Stimulated activated CD8-positive, alpha-beta memory T cell treated with anti-CD3 and anti-CD28 coated beads, Interleukin-4, amount 100 ng/mL, for 1 hour (primary cell): ENCODE measurements at places on chromosomes 6 and 20.

DNA sequence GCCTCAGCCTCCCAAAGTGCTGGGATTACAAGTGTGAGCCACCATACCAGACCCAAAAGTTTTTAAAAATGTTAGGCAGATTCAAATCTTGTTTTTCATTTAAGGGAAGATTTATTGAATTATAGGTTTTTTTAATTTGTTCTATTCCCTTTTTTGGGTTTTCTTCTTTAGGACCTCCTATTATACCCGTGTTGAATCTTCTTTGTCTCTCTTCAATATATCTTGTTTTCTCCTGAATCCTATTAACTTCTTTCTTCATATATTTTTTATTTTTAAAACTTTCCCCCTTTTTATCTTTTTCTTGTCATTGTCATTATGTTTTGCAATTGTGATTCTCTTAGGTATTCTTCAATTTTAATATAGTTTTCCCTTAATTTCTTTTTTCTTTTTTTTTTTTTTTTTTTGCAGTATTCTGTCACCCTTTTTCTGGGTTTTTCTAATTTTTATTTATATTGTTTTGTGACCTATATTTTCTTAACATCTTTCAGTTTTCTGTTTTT is 45.9 kb upstream of the NOP56 start:
- DNase-seq: no peak

- DNase-seq: no peak
Observed at GRCh38 chr6:53532942-53533341, 12.0 kb downstream of the GCLC start.

DNA sequence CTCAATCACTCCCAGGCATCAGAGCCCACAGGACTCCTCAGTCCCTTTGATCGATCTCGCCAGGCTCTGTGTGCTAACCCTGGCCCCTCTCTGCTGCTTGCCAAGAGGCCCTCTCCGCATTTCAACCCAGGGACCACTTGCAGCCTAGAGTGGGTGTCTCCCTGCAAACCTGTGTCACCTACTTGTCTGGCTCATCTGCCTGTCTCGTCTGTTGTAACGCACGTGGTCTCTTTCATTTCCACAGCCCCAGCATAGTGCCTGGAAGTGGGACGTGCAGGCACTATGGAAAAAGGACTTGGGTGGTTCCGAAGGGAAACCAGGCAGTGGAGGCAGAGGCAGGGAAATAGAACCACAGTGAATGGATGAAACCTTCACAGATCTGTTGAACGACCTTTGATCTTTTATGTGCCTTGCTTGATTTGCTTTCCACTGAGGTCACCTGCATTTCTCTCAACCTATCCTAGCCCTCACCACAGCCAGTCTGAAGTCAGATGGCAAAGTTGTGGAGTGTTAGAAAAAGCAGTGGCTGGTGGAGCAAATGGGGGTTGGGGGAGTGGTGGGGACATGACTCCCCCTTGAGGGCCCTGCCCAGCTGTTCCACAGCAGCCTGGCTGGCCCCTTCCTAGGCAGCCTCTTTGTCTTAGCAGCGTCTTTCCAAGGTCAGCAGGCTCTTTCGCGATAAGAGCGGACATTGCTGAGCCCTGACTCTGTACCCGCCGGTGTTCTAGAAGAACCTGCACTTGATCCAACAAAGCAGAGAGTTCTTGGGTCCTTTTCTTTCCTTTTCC is 55.8 kb upstream of the TAGAP start:
- DNase-seq: no peak

GRCh38 chr6:11231564-11232192 is 790 bp downstream of the NEDD9 start:
- DNase-seq: no peak

GRCh38 chr6:26025047-26025893 is 62.0 kb upstream of the HFE start:
- no peak for DNase-seq

DNA sequence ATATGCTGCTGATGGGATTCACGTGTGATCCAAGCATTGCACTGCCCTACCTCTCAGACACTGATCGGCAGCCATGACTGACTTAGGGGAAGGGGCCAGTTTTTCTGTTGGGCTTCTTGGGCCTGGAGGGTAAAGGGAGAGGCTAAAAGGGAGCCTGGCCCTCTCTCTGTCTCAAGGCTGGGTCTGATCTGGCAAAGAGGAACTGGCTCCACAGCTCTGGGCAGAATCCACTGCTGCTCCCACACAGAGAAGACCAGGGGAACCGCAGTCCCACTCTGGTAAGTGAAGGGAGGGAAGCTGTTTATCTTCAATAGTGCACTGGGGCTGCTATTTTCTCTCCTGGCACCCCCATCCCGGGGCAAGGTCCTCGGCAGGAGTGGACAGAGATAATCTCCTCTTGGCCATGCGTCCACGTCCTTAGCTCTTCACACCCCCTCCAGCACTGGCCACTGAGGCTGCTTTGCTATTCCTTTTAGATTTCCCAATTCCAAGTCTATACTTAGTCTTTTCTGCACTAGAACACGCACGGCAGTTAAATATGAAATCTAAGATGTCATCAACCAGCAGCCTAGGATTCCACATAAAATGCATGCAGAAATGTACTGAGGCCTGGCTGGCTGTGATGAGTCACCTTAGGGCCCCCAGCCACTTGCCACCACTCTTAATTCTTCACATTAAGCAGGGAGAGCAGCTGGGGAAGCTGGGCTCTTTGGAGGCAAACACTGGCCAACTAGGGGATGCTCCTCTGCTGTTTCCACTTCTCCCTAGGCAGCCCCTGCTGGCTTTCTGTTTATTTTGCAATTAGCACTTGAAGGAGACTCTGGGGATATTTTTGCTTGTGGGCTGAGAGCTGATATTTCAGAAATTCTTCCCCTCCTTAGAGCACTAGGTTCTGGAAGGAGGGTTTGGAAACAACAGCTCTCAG is 87.8 kb upstream of the ARMC2 start:
- no peak for DNase-seq

GRCh38 chr6:56708810-56709597 is 66.3 kb upstream of the DST start:
- DNase-seq: no peak

DNA sequence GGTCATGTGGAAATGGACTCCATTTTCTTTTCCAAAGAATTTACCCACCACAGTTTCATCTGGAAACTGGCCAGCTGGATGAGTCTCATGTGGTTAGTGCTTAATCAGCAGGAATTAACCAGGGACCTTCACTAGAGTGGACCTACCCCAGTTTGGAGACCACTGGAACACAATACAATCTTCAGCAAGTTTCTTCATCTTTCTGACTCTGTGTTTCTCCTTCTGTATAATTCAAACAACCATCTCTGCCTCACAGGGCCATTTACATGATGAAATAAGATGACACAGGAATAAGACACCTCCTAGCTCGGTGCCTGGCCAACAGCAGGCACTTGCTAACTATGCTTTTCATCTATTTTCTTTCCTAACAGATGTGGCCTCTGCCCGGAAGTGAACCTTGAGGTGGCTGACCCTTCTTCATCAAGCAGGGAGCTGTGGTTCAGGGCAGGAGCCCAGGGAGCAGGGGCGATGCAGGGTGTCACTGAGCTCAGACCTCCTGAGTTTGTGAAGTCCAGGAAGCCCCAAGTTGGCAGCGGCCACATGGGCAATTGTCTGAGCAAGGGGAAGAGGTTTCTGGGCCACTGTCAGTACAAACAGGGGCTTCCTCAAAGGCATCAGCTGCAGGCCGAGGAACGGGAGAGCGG is 98.8 kb downstream of the SOD2 start:
- no peak for DNase-seq

- no peak for DNase-seq
Observed at GRCh38 chr6:50818673-50819072, at the start of gene TFAP2B. TFAP2B (plus strand) TSS chr6:50818871; CDS start chr6:50818892, 21 bp downstream.

- DNase-seq: no peak
Observed at GRCh38 chr20:5030348-5031205, 29.3 kb upstream of the SLC23A2 start.

DNA sequence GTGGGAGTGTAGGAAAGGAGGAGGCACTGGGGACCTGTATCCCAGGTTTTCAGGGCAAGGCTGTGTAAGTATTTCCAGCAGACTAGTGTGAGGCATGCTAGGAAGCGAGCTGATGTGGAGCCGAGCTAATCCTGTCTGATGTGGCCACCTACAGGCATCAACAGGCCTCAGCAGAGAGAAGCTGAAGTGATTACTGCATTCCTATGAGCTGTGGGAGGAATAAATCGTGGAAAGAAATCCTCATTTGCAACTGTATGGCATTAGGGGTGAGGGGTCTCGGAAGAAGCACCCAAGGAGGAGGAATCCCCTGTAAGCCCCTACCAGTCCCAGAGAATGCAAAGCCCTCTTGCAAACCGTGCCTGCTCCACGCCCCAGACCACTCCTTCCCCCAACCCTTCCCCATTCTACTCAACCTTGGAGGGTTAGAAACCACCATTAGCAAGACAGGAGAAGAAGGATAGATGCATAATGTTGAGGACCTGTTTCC is 41.6 kb downstream of the C6orf15 start:
- no peak for DNase-seq

DNA sequence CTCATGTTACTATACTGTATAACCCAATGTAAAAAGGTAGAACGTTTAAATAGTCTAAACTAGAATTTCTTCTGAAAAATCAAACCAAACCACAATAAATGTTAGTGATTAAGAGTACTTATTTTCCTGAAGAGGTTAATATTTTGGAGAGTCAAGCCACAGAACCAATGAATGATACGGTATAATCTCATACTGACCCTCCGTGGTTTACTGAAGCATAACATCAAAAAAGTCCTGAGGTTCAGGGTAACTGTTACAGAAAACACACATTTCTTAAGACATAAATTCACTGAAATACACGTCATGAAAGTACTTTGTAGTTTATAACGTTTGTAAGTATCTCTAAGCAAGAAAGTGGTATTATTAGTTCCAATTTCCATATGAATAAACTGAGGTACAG is 28.9 kb downstream of the ESF1 start:
- no peak for DNase-seq

DNA sequence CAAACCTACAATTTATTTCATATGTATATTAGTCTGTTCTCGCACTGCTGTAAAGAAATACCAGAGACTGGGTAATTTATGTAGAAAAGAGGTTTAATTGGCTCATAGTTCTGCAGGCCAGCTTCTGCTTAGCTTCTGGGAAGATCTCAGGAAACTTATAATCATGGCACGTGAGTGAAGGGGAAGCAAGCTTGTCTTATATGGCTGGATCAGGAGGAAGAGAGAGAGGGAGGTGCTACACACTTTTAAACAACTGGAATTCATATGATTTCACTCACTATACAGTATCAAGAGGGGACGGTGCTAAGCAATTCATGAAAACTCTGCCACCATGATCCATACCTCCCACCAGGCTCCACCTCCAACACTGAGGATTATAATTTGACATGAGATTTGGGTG is 29.9 kb downstream of the PHACTR2 start:
- DNase-seq: no peak

GRCh38 chr20:36645998-36646397 is at the start of gene SLA2:
SLA2 (minus strand) TSS chr20:36646196; CDS start chr20:36641335, 4,861 bp downstream.
- DNase-seq: peak; percentile 32

- DNase-seq: no peak
Observed at GRCh38 chr20:51061418-51062045, 38.6 kb upstream of the KCNG1 start.

DNA sequence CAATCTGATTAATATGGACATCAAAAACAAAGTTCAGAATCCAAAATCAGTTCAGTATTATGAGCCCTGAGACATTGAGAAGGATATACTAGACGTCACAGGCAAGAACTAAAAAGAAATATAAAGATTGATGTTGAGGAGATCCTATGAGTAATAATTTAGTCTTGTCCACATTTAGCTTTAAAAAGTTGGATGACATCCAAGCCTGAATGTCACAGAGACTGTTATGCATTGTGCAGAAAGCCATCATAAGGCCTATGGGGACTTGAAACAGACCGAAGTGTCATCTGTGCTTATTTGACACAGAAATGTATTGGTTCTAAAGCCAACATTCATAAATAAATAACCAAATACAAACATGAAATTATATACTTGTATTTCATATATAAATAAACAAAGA is 581.8 kb upstream of the MMS22L start:
- DNase-seq: no peak

DNA sequence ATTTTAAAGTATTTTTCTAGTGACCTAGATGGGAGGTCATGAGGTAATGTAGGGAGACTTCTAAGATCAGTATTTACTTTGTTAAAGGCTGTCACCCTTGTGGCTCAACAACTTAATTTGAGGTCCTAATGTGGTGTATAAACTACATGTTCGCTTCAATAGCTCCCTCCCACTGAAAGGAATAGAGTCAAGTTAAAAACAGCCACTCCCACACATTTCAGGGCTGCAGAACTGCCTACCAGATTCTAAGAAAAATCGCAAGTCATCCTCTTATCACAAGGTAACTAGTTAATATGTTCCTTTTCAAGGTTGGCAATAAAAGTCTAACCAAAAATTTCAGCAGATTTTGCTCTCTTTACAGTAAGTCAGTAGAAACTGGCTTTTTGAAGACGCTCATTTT is 15.1 kb downstream of the GSTA1 start:
- no peak for DNase-seq

DNA sequence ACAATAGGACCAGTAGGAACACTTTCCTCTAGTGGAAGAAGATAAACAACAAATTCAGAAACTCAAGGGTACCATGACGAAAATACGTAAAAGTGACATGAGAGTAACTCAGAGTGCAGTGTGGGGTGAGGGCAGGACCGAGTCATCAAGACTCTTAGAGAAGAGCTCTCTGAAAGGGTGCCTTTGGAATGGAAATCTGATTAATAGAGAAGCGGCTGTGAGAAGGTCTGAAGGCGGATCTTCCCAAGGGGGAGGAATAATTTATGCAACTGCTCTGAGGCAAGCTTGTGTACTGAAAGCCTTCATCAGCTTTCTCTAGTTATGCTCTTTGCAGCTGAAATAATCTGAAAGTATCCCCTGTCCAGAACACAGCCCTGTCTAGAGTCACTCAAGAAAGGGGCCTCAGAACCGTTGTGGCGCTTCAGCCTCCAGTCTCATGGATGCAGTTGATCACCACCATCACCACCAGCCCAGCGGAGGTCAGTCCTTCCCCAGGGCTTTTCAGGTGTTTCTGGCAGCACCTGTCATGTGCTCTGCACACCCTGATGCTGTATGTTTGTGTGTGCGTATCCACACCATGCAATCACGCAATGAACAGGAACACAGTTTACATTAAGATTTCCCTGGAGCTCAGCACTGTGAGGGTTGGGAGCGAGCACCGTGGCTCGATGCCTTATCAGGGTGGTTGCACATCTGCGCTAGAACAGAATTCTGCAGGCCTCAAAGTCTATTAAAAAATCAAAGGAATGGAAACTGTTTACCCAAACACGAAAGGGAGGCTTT is 396.5 kb downstream of the SMOC2 start:
- no peak for DNase-seq

DNA sequence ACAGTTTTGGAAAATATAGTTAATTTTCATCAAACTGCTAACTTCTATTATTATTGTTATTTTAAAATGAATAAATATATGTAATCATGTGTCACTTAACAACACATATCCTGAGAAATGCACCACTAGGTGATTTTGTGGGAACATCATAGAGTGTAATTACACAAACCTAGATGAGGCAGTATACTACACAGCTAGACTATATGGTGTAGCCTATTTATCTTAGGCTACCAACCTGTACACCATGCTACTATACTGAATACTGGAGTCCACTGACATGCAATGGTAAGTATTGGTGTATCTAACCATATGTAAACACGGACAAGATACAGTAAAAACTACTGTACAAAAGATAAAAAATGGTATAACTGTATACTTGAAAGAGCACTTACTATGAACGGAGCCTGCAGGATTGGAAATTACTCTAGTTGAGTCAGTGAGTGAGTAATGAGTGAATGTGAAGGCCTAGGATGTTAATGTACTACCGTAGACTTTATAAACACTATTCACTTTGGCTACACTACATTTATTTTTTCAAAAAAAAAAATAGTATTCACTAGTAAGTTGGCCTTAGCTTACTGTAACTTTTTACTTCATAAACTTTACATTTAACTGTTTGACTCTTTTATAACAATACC is 72.4 kb downstream of the ASCC3 start:
- no peak for DNase-seq

GRCh38 chr20:60255866-60256265 is 297.6 kb downstream of the CDH26 start:
- DNase-seq: no peak
